ENCODE measurements at places on chromosomes 2 and 18.

DNA sequence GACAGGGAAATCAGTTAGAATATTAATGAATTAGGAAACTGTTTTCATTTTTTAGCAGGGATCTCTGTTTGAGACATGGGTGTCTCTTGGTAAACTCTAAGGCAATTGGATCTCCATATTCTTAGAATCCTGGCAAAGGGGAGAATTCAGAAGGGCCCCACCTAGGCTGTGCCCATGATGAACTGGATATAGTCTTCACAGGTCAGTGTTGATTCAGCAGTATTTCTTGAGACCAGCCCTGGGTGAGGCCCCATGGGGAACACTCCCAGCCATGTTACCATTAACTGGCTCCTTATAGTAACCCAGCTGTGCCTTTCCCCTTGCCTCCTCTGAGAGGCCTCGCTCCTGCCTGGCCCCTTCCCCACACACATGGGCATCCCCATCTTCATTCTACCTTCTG is 76.7 kb downstream of the TCF7L1 start:
- DNase-seq, result no peak

- DNase-seq, result no peak
Observed at GRCh38 chr18:43964666-43965065, 687.4 kb upstream of the SYT4 start.

DNA sequence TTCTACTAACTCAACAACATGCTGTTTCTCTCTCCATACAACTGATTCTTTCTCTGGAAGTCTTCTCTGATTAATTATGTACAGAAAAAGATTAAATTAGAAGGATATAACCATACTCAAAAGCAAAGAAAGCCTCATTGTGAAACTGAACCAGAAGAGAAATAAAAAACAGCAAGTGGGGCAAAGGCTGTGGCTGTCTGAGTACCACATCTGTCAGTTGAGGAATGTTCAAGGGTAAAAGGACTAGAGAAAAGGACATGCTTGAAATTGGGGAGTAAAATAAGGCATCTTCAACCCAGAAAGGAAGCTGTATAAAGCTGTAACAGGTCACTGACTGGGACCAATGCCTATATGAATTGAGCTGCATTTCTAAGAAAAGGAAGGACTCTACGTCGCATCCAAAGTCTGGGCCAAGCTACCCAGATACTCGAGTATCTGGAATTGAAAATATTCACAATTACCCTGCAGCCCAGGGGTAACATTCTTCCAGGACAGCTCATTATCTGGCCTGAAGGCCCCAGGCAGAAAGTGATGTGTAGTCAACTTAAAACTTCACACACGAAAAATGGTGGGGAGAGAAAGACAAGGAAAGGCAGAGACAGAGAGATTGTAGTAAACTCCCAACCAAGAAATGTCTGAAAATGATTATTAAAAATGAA is 356.0 kb upstream of the GALNT5 start:
- DNase-seq, result no peak

- no peak for DNase-seq
Observed at GRCh38 chr2:3481736-3482362, 37.5 kb downstream of the ADI1 start.

DNA sequence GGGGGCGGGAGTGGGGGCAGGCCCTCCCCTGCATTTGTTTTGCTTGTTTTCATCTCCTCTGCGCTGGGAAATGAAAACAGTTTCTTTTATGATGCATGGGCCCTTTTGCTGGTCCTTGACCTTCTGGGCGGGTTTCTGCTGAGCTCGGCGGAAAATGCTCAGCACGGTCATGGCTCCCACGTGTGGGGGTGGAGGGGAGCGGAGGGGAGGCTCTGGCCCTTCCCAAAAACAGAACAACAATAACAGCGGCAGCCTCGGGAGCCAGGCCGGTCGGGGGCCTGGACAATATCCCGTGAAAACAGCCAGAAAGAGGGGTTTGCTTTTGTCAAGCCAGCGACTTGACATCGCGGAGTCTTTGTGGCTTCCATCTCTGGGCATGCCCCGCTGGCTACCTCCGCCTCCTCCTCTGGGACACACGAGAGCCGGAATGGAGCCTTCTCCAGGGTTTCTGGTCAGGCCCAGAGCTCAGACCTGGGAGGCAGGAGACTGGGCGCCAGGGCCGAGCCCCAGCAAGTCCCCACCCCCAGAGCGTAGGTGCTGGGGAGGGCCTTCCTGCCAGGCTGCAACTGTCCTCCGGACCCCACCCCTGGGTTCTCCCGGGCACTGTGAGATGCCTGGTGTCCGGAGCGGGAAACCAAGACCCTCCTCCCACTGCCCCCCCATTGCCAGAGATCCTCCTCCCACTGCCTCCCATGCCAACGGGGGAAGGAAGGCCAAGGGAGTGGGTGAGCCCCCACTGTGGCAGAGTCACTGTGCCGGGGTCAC is 35.9 kb upstream of the SNED1 start:
- DNase-seq, result no peak

DNA sequence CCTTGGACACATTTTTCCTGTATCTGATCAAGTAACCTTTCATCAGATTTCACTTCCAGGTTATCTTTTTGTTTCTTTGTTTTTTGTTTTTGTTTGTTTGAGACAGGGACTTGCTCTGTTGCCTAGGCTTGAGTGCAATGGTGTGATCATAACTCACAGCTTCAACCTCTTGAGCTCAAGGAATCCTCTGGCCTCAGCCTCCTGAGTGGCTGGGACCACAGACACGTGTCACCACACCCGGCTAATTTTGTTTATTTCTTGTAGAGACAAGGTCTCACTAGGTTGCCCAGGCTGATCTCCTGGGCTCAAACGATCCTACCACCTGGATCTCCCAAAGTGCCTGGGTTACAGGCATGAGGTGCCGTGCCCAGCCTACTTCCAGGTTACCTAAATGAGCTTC is 124.9 kb downstream of the L3MBTL4 start:
- no peak for DNase-seq

All from activated CD4-positive, alpha-beta T cell treated with anti-CD3 and anti-CD28 coated beads, Interleukin-2, Interleukin-6, amounts not matched to agents 100 ng/mL and 50 ng/mL, durations not matched to agents 16 hours and 8 hours (primary cell).